ENCODE measurements at places on chromosomes 11 and 22. TPM values are rescaled to one million over a fixed set of nuclear protein-coding genes. Genes with fewer than 3 reads are reported as not detected.
A peak's percentile ranks its signal among the peaks of the same experiment; 100 is the strongest.

The NCR3LG1 gene
- total RNA-seq = 3.3 TPM

The TMEM184B gene
- total RNA-seq = 51.9 TPM

The APOL3 gene
- total RNA-seq = 14.8 TPM

The TRPC6 gene
- total RNA-seq = 1.4 TPM

The MUC2 gene
- 1,138 TPM for total RNA-seq

The ACTN3 gene
- not detected for total RNA-seq

The OR4A47 gene
- not detected for total RNA-seq

The OR52N4 gene
- total RNA-seq = not detected

The ABCG4 gene
- not detected for total RNA-seq

The PKDREJ gene
- 1.3 TPM for total RNA-seq

The CRELD2 gene
- 52.0 TPM for total RNA-seq

DNA sequence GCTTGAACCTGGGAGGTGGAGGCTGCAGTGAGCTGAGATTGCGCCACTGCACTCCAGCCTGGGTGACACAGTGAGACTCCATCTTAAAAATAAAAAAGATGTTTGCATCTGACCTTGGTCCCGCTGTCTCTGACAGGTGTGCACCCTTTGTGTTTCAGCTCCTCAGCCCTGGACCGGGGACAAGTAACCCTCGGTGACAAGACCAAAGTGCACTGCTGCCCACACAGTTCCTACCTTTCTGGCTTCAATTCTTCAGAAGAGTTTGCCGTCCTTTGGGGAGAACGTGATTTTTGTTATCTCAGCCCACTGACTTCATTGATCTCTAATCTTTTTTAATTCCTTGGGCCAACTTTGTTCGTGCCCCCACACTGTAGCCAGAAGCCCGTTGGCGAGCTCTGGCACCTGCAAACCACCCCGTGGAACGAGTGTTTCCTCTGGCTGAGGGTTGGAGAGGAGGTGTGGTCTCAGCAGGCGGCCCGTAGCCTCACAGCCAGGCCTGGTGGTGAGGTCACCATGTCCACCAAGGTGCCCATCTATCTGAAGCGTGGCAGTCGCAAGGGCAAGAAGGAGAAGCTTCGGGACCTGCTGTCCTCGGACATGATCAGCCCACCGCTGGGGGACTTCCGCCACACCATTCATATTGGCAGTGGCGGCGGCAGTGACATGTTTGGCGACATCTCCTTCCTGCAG is 5.9 kb downstream of the CDC42EP2 start:
- no peak for DNase-seq

GRCh38 chr11:112932593-112932992 is 28.6 kb upstream of the NCAM1 start:
- DNase-seq = no peak

DNA sequence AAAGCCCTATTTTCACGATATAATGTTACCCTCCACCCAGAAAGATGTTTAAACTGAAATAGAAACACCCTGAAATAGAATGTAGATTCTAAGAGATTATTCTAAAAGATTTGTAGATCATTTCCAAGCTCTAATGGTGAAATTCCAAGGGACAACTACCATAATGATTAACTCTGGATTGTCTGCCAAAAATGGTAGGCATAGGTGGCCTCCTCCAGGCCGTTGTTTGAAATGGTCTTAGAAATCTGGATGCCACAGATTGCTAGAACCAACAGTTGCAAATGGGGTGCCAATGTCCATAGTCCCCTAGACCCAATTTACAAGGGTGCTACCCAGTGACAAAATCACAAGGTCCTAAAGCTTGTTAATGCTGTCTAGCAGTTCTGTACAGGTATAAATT is 6.7 kb upstream of the SLC6A5 start:
- DNase-seq = no peak

GRCh38 chr22:30882184-30882717 is 86.3 kb downstream of the MORC2 start:
- peak; percentile 50 for DNase-seq

DNA sequence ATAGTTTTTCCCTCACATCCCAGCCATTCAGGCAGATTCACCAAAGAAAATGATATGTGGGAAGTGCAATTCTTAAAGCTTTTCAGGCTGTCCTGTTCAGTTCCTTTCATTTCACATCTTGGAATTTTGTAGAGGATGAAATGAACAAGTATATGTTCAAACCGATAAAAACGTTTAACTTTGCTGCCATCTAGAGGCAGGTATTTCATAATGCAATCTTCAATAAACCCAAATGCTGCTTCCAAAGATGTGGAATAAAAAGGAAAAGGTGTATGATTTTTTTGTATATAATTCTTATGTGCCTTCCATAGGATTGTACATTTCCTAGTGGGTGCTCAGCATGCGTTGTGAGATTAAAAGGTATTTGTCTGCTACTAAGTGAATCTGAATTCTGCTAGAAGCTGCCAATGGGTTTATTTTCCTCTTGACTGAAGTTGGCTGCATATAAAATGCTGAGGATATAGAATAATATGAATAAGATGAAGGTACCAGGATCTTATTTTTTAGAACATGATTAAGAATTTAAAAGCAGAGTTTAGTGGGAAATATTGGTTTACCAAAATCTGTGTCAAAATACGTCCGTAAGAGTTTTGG is 199.3 kb downstream of the PGR start:
- DNase-seq = no peak

- DNase-seq = no peak
Measured at GRCh38 chr22:26927821-26928220, 270.4 kb downstream of the MIAT start.

- peak; percentile 73 for DNase-seq
Measured at GRCh38 chr11:119195680-119196079, 10.4 kb downstream of the NHERF4 start.

DNA sequence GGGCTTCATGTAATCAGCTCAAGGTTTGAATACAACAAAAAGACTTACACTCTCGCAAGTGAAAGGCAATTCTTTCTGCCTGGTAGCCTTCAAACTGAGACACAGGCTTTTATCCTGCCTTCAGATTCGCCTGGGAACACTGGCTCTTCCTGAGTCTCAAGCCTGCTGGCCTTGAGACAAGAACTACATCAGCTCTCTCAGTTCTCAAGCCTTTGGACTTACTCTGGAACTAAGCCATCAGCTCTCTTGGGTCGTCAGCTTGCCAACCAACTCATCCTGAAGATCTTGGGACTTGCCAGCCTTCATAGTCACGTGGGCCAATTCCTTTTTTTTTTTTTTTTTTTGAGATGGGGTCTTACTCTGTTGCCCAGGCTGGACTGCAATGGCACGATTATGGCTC is 35.7 kb upstream of the LRRC10B start:
- DNase-seq = no peak

DNA sequence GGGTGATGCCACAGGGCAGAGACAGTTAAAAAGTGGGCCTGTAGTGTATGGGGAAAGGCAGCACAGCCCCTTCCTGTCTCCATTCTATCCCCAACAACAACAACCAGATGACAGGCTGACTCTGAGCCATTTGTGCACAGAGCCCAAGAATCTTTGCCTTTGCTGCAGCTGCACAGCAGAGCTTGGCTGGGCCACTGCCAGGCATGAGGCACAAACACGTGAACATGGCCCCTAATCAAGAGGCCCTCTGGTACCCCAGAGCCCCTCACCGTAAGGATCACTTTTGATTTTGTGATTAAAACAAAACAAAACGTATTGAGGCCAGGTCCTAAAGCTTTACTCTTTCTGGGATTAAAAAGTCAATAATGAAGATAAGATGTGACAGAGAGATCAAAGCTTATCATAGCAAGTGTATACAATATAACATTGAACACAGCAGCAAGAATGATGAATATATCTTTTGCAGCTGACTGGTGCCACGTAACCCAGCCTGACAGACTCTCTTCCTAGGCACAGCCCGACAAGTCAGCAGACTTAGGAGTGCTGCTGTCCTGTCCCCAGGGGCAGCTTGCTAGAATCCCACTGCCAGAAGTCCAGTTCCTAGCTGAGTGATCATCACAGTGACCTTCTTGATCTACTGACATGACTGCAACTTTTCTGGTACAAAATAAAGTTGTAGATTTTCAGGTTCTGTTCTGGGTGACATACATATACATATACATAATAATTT is 117.8 kb downstream of the SERGEF start:
- no peak for DNase-seq

GRCh38 chr11:396948-397548 is 3.0 kb downstream of the PKP3 start:
- peak; percentile 86 for DNase-seq

- no peak for DNase-seq
Measured at GRCh38 chr11:61635787-61636186, 44.4 kb upstream of the DAGLA start.

DNA sequence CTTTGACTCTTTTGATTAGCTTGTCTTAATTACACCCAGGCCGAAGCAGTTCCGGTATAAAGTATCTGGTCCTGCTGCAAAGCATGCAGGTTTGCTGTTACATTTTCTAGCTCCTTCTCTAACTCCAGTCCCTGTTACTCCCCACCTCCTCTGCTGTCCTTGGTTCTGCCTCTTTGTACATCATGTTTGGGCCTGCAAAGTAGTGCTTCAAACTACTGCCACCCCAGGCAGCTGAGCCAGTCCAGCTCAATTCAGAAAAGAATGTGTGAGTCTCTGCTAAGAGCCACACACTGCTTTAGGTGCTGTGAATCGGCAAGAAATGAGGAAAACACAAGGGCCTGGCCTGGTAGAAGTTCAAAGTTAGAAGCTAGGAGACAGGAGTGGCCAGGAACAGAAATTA is 136.0 kb downstream of the SERGEF start:
- DNase-seq = no peak

DNA sequence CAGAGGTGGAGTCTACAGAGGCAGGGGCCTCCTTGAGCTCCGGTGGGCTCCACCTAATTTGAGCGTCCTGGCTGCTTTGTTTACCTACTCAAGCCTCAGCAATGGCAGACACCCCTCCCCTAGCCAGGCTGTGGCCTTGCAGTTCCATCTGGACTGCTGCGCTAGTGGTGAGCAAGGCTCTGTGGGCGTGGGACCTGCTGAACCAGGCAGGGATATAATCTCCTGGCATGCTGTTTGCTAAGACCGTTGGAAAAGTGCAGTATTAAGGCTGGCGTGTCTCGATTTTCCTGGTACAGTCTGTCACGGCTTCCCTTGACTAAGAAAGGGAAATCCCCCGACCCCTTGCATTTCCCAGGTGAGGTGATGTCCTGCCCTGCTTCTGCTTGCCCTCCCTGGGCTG is 77.7 kb downstream of the GDPD4 start:
- DNase-seq = no peak

- no peak for DNase-seq
Measured at GRCh38 chr11:109939166-109939810, 153.9 kb upstream of the ZC3H12C start.

- peak; percentile 73 for DNase-seq
Measured at GRCh38 chr11:128483211-128483788, 104.1 kb downstream of the ETS1 start.

DNA sequence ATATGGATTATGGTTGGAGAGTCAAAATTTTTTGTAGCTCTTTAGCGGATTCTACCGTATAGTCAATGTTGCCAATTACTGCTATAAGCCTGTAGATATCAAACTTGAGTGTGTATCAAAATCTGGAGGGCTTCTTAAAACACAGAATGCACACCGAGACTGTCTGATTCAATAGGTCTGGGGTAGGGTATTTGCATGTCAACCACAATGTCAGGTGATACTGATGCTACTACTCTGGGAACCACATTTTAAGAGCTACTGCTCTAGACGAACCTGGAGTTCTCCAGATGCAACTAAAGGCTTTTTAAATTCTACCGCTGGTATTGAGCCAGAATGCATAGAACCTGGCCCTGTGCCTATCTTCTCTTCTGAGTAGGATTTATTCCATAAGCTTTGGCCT is 15.8 kb upstream of the MS4A4A start:
- no peak for DNase-seq

DNA sequence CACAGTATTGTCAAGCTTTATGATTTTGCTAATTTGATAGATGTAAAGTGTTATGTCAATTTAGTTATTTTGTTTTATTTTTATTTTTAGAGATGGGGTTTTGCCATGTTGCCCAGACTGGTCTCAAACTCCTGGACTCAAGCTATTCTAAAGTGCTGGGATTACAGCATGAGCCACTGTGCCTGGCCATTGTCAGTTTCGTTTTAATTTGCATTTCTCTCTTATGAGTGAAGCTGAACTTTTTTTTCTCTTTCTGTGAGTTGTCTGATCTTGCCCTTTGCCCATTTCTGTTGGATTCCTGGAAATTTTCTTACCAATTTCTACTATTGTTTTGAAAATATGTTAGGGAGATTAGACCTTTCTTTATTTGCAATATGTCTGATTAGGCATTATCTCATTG is 15.5 kb downstream of the NEU3 start:
- no peak for DNase-seq

DNA sequence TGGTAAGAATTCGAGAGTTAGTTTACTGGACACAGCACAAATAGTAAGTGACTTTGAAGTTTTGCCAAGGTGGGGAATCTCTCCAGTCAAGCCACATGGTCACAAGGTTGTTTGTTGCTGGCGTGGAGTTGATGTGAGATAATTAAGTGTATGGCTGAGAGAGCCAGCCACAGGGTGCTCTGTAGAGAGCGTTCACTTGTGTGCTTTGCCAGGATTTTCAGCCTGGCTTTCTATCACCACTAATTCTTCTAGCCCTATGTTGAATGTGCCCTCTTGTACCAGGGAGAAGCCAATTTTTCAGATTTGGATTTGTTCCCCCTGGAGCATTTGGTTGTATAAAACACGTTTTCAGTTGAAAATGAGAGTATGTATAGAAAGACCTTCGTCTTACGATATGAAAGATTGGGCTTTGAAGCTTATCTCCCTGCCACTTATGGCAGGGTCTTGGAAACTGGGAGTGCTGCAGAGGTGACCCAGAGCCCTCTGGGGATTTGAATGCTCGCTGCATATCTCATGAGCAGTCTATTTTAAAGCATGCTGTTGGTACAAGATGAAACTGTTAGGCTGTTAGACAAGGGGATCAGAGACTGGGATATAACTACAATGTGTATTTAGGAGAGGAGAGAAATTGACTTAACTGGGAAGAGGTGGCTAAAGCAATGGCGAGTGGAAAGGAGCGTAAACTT is 28.6 kb downstream of the CSRP3 start:
- DNase-seq = no peak

DNA sequence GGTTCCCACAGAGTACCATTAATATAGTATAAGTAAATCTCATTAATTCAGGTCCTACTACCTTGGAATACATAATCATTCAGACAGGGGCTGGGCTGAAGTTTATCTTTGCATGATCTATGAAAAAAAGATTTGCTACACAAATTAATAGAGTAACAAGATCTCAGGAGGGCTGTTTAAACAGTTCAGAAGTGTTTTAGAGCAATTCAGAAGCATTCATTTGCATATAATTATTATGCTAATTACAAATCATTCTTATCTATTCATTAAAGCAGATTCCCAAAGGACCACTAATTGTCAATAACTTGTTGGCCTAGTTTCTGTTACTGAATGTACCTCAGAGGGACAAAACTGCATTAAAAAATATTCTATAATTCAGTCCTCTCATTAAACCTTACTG is 40.5 kb downstream of the PITPNB start:
- no peak for DNase-seq
